Psoas muscle (tissue), 8 donors: ENCODE measurements at places on chromosomes 12 and 14. TPM values are rescaled to one million over a fixed set of nuclear protein-coding genes. Genes with fewer than 3 reads are reported as not detected.

DNA sequence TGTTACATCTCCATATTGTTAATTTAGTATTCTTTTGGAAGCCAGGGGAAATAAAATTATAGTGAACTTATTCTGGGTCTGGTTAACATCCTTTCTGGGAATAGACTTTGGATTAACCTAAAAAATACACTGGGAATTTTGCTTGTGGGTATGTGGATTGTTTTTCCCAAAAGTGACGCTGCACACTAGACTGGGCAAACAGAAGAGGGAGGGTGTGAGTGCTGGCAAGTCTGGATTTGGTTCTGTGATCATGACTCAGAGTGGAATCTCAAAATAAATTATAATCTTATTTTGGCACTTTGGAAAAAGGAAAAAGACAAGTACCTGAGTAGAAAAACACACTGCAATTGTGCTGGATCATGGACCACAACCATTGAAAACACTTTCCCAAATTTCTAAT lies 15.2 kb upstream of the LUM start:
- DNase-seq: no peak

GRCh38 chr14:52767058-52767833 lies 24.2 kb downstream of the GNPNAT1 start:
- DNase-seq: no peak

- peak; percentile 21 for DNase-seq
These were observed 22.6 kb downstream of the C12orf75 start for GRCh38 chr12:105352940-105353635.

DNA sequence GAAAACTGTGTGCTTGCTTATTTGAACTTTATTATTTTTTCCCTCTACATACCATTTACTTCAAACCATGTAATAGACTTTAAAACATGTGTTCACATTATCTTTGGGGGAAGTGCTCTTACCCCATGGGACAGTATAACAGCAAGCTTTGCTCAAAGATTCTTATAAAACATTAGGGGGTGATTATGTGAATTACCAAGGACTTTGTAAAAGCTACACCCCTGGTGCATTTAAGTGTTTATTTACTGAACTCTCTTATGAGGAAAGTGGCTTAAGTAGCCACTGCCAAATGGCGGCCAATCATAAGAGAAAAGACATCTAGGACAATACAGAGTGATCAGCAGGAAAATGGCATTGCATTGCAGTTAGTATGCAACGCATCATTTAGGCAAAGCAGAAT lies 70.3 kb downstream of the CAPZA3 start:
- DNase-seq: no peak

DNA sequence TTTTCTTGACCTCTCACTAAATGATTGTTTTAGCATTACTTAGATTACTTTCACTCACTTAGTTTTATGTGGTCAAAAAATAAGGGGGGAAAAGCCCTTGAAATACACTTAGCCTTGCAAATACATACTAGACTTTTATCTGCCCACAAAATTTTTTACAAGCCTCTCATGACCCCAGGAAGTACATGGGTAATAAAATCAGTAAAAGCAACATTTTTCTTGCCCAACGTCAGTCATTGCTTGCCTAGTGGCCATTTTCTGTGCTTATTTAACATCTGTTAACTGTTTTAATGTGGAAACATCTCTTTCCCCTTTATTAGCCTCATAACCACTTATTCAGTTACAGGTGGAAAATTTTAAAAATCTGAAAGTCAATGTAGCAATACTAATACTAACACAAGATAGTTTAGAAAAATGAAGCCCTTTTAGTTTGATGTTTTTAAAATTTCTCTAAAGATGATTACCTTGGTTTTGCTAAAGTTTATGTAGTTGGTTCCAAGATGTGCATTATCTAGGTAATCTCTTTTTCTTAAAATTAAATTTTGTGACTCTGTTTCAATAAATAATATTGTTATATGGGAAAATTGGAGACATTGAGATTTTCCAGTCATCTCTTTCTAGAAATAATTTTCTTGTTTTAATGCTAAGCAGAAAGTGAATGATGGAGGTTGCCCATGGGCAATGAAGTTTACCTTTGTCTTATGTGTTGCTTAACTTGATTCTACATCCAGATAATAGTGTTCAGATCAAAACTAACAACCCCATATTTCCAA lies 175.5 kb downstream of the TMTC2 start:
- no peak for DNase-seq

- DNase-seq: no peak
These were observed 67.9 kb downstream of the TSPAN9 start for GRCh38 chr12:3145033-3145432.

DNA sequence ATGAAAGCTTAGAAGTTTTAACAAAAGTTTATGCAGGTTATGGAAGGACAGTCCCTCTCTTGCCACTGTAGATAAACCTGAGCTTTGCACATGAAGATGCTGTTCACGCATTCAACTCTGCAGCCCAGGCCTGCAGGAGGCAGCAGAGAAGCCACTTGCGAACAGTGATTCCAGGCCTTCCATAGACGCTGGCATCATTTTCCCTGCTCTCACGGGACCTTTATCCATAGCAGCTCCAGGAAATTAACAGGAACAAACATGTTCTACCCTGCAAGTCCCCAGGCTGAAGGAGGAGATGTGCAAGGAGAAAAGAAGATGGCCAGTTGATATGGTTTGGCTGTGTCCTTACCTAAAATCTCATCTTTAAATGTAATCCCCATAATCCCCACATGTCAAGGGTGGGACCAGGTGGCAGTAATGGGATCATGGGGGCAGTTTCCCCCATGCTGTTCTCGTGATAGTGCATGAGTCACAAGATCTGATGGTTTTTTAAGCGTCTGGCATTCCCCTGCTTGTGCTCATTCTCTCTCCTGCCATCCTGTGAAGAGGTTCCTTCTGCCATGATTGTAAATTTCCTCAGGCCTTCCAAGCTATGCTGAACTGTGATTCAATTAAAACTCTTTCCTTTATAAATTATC lies 2.0 kb downstream of the ERP27 start:
- DNase-seq: no peak

DNA sequence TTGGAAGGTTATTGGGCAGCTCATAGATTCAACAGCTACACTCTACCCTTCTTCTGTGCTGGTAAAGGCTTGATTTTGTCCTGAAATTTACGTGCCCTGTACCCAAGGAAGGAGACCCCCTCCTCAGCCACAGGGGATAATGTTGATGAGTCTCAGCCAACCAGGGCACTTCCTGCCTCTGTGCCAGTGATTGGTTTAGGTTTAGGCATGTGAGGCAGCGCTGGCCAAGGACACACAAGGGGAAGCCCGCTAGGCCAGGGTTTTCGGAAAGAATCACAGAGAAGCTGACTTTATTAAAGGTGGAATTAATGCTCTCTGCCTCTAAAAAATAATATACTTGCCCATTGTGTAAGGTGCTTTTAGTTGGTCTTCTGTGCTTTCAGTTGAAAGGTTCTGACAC lies 15.4 kb upstream of the CTDSP2 start:
- DNase-seq: no peak

DNA sequence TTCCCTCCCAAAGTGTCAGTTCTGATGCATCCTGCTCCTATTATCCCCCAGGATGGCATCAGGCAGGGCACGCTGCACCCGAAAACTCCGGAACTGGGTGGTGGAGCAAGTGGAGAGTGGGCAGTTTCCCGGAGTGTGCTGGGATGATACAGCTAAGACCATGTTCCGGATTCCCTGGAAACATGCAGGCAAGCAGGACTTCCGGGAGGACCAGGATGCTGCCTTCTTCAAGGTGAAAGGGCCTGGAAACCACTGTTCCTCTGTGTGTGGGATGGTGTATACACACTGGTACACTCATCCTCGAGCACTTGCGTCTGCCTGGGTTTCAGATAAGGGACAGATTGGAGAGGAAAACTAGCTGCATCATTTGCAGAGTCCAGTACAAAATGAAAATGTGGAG lies 1.0 kb downstream of the IRF9 start:
- peak; percentile 42 for DNase-seq

DNA sequence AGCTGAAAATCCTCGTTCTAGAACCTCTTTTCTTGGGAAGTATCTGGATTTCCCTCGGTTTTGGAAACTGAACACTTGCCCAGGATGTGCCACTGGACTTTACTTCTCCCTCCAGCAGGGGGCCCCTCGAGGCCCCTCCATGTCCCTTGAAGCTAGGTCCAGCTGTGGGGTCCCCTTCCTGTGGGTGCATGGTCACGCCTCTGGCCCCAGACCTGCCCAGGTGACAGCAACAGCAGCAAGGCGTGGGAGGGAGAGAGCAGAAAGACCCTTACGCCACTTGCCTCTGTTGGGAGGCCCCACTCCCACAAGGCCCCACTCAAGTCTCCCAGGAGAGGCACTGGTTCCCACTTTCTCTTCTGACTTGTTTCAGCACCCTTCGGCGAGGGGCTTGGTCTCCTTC lies 3.1 kb downstream of the SLC25A29 start:
- DNase-seq: no peak

DNA sequence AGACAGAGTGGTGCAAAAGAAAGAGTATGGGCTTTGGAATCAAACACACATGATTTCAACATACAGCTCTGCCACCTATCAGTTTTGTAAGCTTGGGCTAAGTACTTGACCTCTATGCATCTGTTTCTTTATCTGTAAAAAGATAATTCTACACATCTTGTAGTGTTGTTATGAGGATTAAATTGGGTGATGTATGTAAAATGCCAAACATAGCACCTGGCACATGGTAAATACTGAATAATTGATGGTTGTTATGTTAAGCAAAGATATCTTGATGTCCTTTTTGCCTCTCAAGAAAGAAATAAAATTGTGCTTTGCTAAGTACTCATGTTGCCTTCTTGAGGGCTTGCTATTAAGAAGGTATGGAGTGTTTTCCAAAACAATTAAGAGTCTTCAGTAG lies 2.3 kb upstream of the CSRP2 start:
- DNase-seq: no peak

- no peak for DNase-seq
These were observed 91.9 kb downstream of the ARMH4 start for GRCh38 chr14:58060077-58060476.

GRCh38 chr12:47277972-47278448 lies 198.3 kb upstream of the AMIGO2 start:
- DNase-seq: no peak

DNA sequence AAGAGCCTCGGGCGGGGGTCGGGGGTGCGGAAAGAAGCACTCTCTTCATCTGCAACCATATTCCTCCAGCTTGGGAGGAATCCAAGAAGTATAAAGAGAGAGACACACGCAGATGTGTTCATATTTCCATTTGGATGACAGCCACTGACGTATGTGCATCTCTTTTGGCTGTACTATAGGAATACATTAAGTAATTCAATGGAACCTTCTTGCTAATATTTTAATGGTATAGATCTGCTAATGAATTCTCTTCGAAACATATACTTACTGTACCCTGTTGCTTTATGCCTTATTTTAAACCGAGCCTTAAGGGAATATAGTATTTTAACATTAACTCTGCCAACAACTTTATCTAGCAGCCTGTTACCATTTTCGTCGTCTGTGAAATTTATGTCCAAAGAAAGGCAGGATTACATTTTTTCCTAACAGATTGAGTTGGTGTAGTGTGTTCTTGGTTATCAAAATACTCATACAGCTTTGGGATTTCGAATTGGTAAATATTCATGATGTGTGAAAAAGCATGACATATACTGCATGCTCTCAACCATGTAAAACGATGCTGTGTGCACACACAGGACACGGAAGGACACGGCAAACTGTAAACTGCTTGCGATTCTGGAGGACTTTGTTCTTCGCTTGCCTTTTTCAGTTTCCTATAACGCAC lies 84.5 kb downstream of the CCDC88C start:
- DNase-seq: no peak

GRCh38 chr14:89531661-89532335 lies 114.8 kb upstream of the FOXN3 start:
- DNase-seq: no peak

Gene SIX4
- total RNA-seq: 38.1 TPM

Gene PMEL
- not detected for total RNA-seq

Gene LYSET
- total RNA-seq: 30.1 TPM

Gene PELI2
- 2.5 TPM for total RNA-seq

Gene SPTSSA
- total RNA-seq: 9.0 TPM

Gene DUSP6
- 27.0 TPM for total RNA-seq
